ENCODE measurements at places on chromosomes 3 and 15.

GRCh38 chr3:101758224-101758623, 20.8 kb upstream of the NXPE3 start:
- no peak for DNase-seq

GRCh38 chr15:96311256-96311955, 19.1 kb upstream of the NR2F2 start:
- DNase-seq = no peak

- DNase-seq = no peak
Observed at GRCh38 chr3:190396001-190396400, 8.0 kb downstream of the CLDN16 start.

DNA sequence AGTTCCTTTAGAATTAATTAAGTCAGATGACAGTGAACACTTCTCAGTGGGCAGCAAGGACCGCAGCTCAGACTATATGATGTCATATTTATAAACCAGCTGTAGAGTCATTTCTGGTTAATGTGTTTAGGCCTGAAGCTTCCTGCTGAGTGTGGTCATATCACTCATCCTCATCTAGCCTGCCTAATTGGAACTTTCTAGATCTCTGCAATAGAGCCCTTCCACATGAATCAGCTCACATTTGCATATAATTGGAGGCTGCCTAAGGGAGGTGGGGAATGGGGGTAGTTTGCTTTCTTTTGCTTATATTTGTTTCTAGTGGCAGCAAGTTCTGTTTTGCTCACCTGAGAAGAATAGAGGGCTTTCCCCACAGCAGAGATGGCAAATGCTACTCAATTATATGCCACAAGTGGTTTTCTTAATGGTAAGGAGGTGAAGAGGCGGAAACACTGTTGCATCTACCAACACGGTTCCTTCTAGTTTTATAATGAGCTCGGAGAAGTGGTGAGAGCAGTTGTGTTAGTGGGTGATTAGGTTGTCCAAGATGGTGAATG, 148.1 kb downstream of the KLHL25 start:
- peak; percentile 81 for DNase-seq

DNA sequence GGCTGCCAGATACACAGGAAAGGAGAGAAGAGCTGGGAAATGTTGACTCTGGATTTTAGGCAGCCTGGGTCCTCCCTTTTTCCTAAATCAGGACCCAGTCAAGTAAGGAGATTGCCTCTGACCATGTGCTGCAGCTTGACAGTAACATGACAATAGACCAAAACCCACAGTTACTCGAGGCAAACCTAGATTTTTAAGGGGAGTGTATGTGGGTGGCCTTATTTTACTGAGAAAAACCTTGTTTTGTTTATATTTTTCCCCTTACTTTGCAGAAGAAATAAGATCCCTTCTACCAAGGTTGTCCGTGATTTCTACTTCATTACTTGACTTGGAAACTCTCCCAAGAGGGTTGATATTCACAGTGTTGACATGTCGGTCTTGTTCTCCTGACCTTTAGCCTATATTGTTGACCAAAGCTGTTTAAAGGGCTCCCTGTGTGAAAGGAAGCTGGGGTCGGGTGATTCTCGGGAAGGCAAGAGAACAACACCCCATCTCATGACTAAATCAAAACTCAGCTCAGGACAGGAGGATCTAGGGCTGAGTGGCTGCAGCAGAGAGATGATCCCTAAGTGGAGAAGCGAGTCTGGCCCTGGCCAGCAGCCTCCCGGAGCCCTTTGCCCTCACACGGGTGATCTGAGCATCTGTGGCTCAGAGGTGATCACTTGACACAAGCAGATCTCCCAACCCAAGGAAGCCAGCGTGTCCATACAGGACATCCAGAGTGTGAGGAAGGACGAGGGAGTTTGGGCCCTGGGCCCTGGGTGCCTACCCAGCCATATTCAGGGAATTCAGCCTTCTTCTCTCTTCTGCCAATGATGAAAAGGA, 31.0 kb upstream of the SLCO2A1 start:
- no peak for DNase-seq

- no peak for DNase-seq
Observed at GRCh38 chr3:15955968-15956367, 158.2 kb upstream of the ANKRD28 start.

- DNase-seq = peak; percentile 59
Observed at GRCh38 chr3:14461748-14462324, 59.4 kb downstream of the SLC6A6 start.

DNA sequence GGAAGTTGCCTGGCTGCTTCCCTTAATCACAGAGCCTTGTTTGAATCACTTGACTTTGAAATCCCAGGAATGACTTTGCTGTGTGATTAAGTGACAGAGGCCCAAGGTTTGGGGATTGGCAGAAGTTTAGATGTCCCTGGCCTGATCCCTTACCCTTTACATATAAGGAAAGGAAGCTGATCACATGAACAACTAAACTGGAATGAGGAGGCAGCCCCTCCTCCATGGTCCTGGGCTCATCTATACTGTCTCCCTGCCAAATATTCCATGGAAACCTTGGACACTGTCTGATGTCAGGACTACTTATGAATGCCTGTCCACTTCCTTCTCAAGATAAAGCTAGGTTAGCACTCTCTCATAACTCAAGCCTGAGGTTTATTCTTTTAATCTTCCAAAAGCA, 181.3 kb upstream of the CTDSPL start:
- no peak for DNase-seq

GRCh38 chr3:72338942-72339669, 509.1 kb downstream of the SHQ1 start:
- peak; percentile 58 for DNase-seq

- peak; percentile 56 for DNase-seq
Observed at GRCh38 chr3:13879946-13880810, at the start of gene WNT7A. Gene WNT7A, minus strand, starts transcription at chr3:13880071. Its CDS starts 255 bp downstream, at chr3:13879816.

DNA sequence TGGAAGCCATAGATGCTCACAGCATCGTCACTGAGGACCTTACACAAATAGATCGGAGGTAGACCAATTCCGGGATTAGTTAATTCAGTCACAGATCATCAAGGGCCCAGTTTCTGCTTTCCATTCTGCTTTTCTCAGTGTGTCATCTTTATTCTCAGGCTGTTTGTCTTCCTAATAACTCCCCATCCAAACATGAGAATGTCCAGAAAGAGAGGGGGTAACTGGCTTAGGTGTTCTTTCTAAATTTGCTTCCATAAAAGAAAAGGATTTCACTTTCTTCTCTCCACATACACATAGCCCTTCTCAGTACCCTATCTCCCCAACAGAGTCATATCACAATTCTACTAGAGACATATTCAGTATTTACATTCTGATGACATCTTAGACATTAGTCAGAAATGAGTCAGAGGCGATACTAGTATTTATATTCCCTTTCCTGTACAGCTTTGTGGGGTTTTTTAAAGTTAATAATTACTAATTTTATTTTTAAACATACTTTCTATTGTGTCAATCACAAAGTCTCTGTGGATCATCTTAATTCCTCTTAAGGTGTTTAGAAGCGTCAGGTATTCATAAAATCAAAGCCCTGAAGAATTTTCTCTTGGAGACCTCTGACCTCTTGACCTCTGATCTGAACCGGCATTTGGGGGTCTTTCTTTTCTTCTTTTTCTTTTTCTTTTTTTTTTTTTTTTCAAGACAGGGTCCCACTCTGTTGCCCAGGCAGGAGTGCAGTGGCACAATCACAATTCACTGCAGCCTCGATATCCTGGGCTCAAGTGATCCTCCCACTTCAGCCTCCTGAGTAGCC, 24.3 kb upstream of the IL12A start:
- DNase-seq = no peak

DNA sequence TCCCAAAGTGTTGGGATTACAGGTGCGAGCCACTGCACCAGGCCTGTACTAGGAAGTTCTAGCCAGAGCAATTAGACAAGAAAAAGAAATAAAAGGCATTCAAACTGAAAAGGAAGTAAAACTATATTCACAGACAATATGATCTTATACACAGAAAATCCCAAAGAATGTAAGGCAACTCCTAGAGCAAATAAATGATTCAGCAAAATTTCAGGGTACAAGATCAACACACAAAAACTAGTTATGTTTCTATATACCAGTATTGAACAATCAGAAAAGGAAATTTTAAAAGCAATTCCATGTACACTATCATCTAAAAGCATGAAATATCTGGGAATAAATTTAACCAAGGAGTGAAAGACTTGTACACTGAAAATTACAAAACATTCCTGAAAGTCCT, 180.6 kb downstream of the PDE8A start:
- DNase-seq = no peak

DNA sequence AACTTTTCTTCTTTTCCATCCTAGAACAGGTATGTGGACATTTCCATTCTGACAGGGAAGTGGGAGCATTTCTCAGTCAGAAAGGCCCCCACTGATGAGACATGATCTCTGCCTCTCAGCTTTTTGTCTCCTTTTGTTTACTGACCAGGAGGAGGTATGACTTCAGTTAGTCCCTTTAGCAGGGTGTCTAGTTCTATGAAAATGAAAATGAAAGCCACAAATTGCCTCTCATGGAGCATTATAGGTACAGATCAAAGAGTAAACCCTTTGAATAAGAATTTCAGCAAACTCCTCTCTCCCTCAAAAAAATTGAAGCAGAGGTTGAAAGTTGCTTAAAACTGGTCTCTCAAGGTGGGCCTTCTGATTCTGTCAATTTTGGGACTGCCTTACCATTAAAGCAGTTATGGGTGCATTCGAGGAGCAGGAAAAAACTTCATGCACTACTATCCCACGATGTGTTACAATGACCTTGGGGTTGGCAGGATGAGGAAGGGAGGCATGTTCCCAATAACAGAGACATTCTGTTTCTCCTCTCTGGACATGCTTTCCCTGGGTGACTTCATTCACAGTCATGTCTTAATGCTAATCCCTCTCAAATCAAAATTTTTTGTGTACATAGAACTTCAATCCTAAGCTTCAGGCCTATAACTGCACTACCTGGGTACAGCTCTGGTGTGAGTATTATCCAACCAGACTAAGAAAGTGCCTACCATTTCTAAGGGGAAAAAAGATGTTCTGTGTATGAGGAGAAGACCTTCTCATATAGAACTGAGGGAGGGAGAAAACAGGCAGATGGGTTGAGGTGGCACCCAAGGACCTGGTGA, 50.6 kb upstream of the TBC1D23 start:
- DNase-seq = no peak

DNA sequence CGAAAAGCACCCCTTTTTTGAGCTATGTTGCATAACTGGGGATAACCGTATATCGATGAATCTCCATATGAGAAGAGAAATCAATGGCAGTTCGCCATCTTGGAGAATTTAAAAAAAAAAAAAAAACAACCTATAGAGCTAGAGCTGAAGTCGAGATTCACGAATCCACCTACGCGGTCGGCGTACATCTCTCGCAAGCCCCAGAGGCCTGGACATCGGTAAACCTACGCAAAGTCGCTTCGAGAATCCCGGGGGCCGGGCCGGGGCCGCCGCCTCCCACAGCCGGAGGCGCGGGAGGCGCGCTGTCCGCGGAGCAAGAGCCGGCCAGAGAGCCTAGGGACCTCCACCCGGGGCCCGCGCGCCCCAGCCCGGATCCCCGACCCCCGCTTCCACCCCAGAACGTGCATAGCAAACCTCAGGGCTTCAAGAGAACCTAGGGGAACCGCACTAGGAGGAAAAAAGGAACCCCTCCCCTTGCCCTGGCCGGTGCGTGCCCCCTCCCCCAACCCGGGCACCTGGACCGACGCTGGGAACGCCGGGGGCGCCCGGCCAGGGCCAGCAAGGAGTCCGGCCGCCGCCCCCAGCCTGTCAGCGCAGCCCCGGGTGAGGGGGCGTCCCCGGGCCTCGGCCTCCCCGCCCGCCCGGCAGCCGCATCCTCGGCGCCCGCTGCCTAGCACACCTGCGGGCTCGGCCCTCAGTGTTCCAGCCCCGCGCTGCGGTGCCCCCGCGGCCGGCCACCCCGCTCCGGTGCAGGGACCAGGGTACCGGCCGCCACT, 567 bp downstream of the PFN2 start:
- DNase-seq = peak; percentile 76

GRCh38 chr3:72820415-72820814, 27.8 kb downstream of the SHQ1 start:
- no peak for DNase-seq

GRCh38 chr3:150020527-150020926, 49.8 kb upstream of the PFN2 start:
- DNase-seq = no peak

DNA sequence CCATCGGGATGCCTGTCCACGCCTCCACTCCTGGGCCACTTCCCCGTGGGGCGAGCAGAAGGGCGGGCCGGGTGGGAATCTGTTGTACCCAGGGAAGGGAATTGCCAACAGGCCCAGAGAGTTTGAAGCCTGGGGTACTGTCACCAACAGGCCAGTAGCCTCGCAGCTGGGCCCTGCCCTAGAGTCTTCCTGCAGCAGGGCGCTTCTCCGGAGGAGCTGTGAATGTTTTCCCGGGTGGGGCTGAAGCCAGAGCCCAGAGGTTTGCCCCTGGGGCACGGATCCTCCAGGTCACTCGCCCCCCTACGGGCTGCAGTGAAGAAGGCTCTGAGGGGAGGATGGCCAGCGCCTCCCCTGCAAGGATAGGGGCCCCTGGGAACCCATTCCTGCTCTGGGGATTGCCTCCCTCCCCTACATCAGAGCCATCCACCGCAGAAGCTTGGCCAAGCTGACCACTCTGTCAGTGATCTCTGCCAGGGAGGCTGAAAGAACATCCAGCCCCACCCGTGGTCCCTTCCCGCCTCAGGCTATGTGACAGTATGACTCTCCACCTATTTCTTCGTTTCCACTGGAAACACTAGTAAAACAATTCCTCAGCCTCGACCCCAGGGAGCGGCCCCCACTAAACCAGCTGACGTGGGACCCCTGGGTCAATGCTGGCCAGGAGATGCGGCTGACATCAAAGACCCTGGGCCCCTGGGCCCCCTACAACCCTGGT, 16.8 kb downstream of the CIDEC start:
- DNase-seq = no peak

- peak; percentile 62 for DNase-seq
Observed at GRCh38 chr3:71978150-71978721, 193.3 kb upstream of the PROK2 start.

- no peak for DNase-seq
Observed at GRCh38 chr15:42154212-42154941, 2.1 kb downstream of the PLA2G4F start.

GRCh38 chr3:112974894-112975293, at the start of gene CD200R1:
Gene CD200R1, minus strand, starts transcription at chr3:112975103. Its CDS starts 246 bp downstream, at chr3:112974857.
- no peak for DNase-seq

DNA sequence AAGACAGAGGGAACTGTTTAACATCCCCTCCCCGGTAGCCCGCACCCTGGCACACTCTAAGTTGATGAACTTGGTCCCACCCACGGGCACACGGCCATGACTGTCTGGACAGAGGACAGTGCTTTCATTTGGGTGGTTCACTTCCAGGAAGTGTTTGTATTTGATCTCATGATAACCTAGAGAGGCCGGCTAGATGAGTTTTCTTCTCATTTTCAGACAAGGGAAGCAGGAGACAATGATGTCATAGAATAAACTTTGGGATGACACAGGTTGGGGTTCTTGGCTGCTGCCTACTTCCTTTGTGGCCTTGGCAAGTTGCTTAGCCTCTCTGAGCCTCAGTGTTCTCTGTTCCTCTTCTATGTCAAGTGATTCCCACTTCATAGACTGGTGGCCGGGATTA, 16.1 kb upstream of the LYSMD4 start:
- DNase-seq = no peak

DNA sequence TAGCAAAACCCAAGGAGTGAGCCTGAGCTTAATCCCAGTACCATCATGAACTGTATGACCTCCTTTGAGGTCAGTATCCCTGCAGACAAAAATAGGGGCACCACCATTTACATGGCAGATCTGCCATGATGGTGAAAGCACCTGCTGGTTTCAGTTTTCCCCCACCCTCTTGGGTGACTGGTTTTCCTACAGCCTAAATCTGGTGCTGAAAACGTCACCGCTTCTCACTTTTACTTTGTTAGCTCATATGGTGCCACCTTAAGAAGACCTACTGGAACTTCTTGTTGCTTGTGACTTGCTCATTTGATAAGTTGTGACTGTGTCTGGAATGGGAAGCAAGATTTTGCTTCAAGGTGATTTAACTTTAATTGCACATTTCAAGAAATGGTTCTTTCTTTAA, 5.1 kb downstream of the PPP1R2 start:
- DNase-seq = peak; percentile 73
